ENCODE measurements at places on chromosomes 16 and 17.

- no peak for DNase-seq
Observed at GRCh38 chr16:78576941-78577340, 477.5 kb downstream of the WWOX start.

DNA sequence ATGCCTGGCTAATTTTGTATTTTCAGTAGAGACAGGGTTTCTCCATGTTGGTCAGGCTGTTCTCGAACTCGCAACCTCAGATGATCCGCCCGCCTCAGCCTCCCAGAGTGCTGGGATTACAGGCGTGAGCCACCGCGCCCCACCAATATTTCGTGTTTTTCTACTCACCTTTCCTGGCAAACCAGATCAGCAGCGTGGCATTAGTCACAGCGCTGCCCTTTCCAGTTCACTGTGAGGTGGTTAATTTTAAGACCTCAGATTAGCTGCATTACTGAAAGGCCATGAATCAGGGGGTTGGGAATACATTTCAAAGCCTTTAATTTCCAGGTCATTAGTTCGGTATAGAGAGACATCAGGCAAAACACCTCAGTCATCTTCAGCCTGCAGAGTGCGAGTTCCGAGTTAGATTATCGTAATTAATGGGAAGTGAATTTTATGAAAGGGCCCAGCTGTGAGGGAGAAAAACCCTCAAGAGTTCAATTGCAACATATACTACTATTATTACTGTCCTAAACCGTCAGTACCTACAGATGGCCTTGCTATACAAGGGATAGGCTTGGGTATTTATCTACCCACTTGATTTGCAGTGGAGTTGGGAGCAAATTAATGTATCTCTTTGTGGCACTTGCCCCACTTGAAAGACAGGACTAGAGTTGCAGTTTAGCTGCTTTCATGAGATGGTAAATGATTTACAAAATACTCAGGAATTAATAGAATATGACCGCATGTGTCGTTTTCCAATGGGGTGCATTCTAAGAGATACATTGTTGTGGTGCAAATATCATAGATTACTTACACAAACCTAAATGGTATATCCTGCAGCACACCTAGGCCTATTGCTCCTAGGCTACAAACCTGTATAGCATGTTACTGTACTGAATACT, 2.1 kb upstream of the USP32 start:
- DNase-seq, result no peak

- no peak for DNase-seq
Observed at GRCh38 chr17:73433501-73433900, 121.7 kb upstream of the CDC42EP4 start.

- no peak for DNase-seq
Observed at GRCh38 chr16:27550582-27550920, 607 bp downstream of the KATNIP start.

DNA sequence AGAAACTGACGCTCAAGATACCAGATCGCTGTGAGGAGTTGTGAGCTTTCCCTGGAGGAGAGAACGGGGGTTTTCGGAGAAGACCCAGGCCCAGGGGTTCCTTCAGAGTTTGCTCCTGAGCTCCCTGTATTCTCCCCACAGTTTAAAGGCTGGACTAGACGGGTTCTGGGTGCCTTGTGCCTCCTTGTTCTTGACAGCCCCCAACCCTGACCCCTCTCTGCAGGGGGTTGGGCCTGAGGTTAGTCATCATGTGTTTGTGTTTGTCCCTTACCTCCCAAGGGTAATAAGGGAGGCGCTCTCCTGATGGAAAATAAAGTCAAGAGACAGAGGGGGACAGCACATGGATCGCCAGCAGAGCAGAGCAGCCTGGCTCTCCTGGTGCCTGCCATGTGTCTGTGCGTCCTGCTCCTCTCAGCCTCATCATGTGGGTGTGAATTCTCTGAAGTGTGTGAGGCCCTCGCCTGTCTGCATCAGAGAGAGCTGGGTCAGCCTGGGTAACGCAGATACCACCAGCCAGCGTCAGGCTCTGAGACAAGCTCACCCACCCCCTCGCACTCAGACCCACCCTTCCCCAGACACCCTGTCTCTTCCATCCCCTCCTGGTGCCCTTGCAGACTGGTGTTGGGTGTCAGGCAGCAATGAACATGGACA, 8.7 kb downstream of the HEXIM2 start:
- DNase-seq, result no peak

DNA sequence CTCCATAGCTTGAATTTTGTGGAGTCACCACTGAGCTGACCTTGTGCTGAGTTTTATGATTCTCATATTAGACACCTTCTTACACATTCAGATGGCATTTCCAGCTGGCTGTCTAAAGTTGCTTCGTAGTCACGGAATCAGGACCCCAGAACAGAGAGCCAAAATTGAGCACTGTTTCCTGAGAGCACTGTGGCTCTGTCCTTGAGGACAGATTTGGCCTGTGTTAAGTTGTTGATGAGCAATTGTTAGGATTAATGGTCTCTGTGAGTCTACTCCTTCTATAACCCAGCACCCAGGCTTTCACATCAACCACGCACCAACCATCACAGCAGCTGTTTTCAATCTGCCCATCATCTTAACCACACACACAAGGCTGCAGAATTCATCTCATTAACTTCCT, 277.5 kb upstream of the HSBP1 start:
- no peak for DNase-seq

DNA sequence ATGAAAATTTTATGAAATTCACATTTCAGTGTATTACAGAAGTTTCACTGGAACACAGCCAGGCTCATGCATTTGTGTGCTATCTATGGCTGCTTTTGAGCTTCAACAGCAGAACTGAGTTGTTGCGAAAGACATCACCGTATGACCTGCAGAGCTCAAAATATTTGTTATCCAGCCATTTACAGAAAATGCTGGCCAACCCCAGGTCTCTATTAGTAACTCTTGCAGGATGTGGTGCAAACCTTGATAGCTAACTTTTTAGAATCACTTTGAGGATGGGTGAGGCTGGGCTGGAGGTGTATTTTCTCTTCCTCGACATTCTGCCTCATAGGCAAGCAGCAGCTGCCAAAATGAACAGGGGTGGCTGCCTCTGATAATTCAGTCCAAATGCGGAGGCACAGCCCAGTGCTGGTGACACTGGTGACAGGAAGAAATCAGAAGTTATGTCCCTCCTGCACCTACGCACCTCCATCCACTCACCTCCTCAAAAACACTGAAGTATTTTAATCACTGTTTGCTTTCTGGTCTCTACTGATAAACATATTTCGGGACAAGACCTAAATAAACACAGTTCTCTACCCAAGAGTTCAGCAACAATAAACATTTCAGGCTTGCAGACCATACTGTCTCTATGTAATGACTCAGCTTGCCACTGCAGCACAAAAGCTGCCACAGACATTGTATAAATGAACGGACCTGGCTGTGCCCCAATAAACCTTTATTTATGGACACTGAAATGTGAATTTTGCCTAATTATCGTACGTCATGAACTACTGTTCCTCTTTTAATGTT, 28.5 kb downstream of the ARHGAP17 start:
- no peak for DNase-seq

- DNase-seq, result no peak
Observed at GRCh38 chr16:69833357-69834282, 71.5 kb downstream of the WWP2 start.

GRCh38 chr17:68565661-68566441, 35.3 kb downstream of the FAM20A start:
- DNase-seq, result no peak

GRCh38 chr17:80830020-80830780, 161.4 kb upstream of the CHMP6 start:
- no peak for DNase-seq

DNA sequence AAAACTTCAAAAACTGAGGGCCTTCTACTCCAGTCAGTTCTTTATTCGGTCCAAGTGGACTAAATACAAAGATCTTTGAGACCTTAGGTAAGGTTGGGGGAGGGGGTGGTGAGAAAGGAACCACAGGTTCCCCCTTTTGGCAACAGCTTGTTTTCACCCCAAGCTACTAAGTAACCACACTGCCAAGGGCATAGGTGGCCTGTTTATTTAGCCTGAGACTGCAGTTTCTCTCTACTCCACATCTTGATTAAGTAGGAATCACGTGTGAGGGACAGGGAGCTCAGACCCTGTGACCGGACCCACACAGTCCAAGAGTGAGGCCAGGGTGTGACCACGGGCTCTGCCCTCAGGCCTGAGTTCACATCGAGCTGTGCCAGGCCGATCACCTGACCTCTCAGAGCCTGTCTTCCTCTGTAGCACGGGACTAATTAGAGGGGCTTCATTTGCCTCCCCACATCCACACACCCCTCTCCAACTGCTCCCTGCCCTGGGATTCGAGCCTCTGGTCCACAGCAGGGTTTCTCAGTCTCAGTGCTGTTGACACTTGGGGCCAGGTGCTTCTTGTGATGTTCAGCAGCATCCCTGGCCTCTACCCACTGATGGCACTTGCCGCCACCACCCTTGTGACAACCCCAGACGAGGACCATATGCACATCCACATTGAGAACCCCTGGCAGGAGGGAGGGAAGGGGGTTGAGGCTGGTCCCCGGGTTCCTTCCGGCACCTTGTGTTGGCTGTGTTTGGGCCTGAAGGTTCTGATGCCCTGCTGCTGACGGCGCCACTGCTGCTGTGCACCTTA, 17.8 kb downstream of the ST6GALNAC2 start:
- DNase-seq, result no peak

DNA sequence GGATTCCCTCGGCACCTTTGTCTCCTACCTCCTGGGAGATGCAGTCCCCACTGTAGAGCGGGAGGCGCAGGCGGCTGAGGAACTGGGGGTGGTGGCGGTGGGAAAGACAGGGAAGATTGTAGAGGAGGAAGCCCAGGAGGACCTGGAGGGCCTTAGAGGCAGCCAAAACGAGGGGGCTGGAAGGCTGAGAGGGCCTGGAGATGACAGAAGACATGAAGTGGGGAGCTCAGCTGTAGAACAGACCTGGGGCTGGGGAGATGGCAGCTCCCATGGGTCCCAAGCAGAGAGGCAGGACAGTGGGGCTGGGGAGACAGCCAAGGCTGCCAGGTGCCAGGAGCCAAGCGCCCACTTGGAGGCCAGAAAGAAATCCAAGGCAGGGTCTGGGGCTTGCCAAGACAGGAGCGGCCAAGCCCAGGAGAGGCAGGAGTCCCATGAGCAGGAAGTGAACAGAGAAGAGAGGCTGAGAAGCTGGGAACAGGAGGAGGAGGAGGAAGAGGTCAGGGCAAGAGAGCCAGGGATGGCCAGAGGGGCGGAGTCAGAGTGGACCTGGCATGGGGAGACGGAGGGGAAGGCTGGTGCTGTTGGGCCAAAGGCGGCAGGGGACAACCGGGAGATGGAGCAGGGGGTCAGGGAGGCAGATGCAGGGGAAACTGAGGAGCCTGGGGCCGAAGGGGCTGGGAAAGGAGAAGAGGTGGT, 803 bp downstream of the APOBR start:
- DNase-seq, result no peak

DNA sequence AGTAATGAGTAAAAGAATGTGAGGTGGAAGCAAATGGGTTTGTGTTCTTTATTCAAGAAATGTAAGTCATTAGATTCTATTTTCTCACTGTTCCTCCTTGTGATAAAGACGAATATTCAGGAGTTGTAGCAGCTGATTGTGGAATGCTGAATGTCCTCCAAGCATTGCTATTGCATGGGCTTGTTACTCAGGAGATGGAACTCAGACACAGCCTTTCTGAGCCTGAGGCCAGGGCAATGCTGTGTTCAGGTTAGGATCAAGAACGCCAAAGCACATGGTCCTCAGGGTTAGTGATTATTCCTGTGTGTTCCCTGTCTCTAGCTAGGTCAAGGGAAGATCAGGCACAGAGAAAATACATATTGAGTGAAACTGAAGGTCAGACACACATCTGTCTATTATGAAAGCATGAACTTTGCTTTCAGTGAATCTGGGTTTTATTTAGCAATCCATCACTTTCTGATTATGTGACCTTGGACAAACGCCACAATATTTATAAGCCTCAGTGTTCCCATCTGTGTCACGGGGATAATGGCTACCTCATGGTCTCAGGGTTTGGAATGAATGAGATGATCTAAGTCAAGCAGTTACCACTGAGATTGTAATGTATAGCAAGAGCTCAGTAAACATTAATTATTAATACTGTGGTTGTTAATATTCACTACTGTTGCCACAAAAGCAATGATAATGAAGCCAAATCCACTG, 426.8 kb upstream of the DYNLRB2 start:
- DNase-seq, result no peak

GRCh38 chr17:42459801-42460281, 1.2 kb downstream of the ATP6V0A1 start:
- DNase-seq, result peak; percentile 16

DNA sequence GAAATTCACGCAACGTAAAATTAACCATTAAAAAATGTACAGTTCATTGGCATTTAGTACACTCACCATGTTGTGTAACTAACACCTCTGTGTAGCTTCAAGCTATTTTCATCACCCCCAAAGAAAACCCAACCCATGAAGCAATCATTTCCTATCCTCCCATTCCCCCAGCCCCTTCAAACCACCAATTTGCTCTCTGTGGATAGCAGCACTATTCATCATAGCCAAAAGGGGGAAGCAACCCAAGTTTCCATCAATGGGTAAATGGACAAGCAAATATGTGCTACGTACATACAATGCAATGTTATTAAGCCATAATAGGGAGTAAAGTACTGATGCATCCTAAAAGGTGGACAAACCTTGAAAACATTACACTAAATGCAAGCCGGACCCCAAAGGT, 10.9 kb upstream of the KRT222 start:
- no peak for DNase-seq

GRCh38 chr17:72142614-72143013, 21.8 kb downstream of the SOX9 start:
- DNase-seq, result no peak

- DNase-seq, result no peak
Observed at GRCh38 chr17:57255776-57256681, at the start of gene MSI2. Gene MSI2, plus strand, starts transcription at chr17:57256523. Its CDS starts 220 bp downstream, at chr17:57256743.

GRCh38 chr17:63132459-63132911, 166.4 kb downstream of the TANC2 start:
- no peak for DNase-seq

DNA sequence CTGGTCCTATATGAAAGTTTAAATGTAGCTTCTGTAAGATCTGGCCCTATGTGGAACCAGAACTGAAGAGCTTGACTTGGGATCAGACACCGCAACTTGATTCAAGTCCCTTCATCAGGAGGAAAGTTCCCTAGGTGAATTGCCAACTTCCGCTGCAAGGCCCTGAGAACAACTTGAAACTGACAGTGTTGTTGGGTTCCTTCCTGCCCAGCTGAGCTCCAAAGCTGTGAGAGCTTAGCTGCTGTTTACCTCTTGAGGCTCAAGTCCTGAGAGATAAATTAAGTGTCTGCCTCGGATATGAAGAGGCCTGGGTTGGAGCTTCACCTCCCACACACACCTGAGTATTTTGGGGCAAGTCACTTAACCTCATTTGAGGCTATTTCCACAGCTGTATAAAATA, 44.7 kb downstream of the REXO5 start:
- no peak for DNase-seq

GRCh38 chr17:41730479-41730878, 4.0 kb downstream of the HAP1 start:
- no peak for DNase-seq

DNA sequence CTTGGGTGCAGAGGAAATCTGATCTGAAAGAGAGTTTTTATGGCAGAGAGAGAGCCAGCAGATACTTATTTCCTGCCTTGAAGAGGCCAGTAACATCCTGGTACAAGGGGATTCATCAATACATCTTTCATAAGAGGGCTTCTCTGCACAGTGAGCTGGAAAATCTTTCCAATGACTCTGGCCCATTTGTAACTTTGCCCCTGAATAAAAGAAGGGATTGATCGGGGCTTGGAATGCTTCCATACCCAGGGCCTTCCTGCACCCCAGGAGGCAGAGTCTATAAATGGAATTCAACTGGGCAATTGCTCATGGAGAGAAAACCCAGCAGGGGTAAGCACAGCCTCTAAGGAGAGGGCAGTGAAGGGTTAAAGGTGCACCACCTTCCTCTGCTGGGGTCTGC, 163.3 kb downstream of the XYLT1 start:
- no peak for DNase-seq

- DNase-seq, result no peak
Observed at GRCh38 chr16:27685807-27686206, 135.9 kb downstream of the KATNIP start.

All from left renal cortex interstitium (tissue), 4 donors.